ENCODE measurements at places on chromosomes 11 and 22. TPM values are rescaled to one million over a fixed set of nuclear protein-coding genes. Genes with fewer than 3 reads are reported as not detected.

DNA sequence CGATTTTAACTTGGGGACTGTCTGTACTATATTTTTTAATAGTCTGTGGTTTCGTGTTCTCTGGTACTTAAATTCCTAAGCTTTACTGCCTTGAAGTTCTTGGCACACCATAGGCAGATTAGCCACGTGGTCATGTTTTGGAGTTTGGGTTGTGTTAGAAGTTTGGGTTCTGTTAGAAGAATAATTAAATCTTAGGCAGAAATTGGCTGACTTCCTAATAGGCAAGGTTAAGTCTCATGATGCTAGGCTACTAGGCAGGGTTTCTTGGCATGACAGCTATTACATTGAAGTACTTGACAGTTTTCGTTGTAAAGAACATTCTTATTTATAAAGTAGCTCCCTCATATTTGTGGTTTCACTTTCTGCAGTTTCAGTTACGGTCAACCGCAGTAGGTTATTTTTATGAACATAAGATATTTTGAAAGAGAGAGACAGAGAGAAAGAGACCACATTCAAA is 30.0 kb upstream of the MMP7 start:
- peaks cover 3% of the 10 kb centered on the region for H3K27me3 ChIP-seq
- H3K27ac ChIP-seq: peak overlapping the region; percentile 95
- H3K36me3 ChIP-seq: peaks cover 21% of the 10 kb centered on the region
- DNase-seq: peak; percentile 40
- H3K4me1 ChIP-seq: peaks cover 50% of the 10 kb centered on the region

- no peaks in the 10 kb centered on the region for H3K27me3 ChIP-seq
- H3K36me3 ChIP-seq: no peaks in the 10 kb centered on the region
These were observed 168.9 kb downstream of the MIAT start for GRCh38 chr22:26825960-26826935.

DNA sequence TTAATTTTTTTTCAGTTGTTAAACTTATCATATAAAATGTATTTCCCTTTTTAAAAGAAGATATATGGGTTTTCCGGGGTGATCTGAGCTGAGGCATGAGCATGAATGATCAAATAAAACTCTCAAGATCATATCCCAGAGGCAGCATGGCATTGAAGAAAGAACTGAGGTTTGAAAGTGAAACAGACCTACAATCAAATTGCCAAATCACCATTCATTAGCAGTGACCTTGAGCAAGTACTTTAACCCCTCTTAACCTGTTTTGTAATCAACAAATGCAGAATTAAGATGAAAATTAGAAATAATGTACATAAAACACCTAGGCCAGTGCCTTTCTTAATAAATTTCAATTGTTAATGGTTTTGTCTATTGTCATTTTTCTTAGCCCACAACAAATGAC is 116.0 kb downstream of the RBFOX2 start:
- no peak overlapping the region for H3K4me3 ChIP-seq
- DNase-seq: no peak
- peaks cover 4% of the 10 kb centered on the region for H3K27me3 ChIP-seq
- H3K36me3 ChIP-seq: no peaks in the 10 kb centered on the region
- peaks cover 19% of the 10 kb centered on the region for H3K4me1 ChIP-seq

DNA sequence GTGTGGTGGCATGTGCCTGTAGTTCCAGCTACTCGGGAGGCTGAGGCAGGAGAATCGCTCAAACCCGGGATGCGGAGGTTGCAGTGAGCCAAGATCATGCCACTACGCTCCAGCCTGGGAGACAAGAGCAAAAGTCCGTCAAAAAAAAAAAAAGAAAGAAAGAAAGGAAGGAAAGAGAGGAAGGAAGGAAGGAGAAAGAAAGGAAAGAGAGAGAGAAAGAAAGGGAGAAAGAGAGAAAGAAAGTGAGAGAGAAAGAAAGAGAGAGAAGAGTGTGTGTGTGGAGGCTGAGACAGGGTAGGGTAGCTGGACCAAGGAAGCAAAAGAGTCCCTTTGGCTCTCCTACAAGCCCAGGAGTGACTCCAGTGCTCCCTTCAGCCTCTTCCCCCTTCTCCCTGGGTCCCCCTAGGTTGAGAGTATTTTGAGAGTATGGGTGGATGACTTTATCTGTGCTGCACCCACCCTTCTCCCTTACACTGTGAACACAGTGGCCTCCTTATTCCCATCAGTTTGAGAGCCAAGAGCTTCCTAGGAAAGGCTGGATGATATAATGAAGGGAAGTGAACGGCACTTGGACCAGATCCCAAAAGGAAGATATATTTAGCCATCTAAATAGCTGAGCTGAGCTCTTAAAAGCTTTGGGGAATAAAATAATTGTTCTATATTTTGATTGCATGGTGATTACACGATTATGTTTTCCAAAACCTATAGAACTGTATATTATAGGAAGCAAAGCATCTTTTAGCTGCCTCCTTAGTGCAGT is 9.5 kb upstream of the DENND5A start:
- H3K4me1 ChIP-seq: peaks cover 12% of the 10 kb centered on the region
- DNase-seq: no peak
- no peak overlapping the region for H3K4me3 ChIP-seq
- peaks cover 3% of the 10 kb centered on the region for H3K27me3 ChIP-seq
- peaks cover 7% of the 10 kb centered on the region for H3K36me3 ChIP-seq
- H3K27ac ChIP-seq: no peak overlapping the region

DNA sequence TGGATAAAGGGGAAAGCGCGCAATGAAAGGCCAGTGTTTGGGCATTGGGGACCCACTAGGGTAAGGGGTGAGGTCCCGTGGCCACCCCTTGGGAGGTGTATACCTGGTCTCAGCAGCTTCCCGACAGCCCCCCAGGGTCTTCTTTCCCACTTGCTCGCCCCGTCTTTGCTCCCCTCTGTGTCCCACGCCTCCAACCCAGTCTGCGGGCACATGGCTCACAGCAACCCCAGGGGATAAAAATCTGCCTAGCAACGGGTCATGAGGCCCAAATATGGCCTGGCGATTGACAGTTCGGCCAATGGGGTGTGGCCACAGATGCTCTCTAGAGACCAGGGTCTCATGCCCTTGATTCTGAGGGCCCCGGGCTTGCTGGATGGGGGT is 41.6 kb downstream of the AHNAK start:
- H3K4me3 ChIP-seq: no peak overlapping the region
- DNase-seq: no peak
- H3K27ac ChIP-seq: no peak overlapping the region
- no peaks in the 10 kb centered on the region for H3K36me3 ChIP-seq
- peaks cover 31% of the 10 kb centered on the region for H3K27me3 ChIP-seq
- H3K4me1 ChIP-seq: peaks cover 9% of the 10 kb centered on the region

DNA sequence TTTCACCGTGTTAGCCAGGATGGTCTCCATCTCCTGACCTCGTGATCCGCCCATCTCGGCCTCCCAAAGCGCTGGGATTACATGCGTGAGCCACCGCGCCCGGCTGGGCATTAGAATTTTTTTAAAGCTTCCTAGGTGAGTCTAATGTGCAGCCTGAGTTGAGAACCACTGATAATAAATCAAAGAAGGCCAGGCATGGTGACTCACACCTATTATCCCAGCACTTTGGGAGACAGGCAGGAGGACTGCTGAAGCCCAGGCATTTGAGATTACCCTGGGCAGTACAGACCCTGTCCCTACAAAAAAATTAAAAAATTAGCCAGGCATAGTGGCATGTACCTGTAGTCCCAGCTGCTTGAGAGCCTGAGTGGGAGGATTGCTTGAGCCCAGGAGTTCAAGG is 13.7 kb downstream of the MEI1 start:
- peaks cover 6% of the 10 kb centered on the region for H3K27me3 ChIP-seq
- H3K27ac ChIP-seq: no peak overlapping the region
- no peaks in the 10 kb centered on the region for H3K4me1 ChIP-seq
- H3K36me3 ChIP-seq: no peaks in the 10 kb centered on the region
- no peak overlapping the region for H3K4me3 ChIP-seq

- H3K4me3 ChIP-seq: no peak overlapping the region
- H3K4me1 ChIP-seq: no peaks in the 10 kb centered on the region
- no peak for DNase-seq
- no peaks in the 10 kb centered on the region for H3K27me3 ChIP-seq
These were observed 308.7 kb downstream of the C11orf87 start for GRCh38 chr11:109730669-109731068.

DNA sequence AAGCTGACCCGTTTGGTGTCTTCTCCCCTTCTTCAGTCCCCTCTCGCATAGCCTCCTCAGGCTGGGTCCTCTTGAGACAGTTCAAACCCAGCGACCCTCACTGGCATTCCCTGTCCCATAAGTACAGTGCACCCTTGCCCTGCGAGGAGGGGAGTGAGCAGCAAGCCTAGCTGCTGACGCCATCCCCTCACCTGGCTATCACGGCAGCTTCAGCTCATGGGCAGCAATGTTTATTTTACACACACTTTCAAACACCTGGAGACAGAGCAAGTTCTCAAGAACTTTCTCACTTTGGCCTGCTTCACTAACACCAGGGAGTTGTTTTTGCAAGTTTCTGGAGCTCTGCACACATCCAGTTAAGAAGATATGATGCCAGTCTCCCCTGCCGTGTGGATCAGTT is 189.6 kb upstream of the E2F8 start:
- no peaks in the 10 kb centered on the region for H3K36me3 ChIP-seq
- no peak overlapping the region for H3K4me3 ChIP-seq
- no peak for DNase-seq
- peaks cover 20% of the 10 kb centered on the region for H3K27me3 ChIP-seq
- no peaks in the 10 kb centered on the region for H3K4me1 ChIP-seq

- peak; percentile 39 for DNase-seq
- H3K4me1 ChIP-seq: peaks cover 20% of the 10 kb centered on the region
- H3K27me3 ChIP-seq: no peaks in the 10 kb centered on the region
- no peak overlapping the region for H3K27ac ChIP-seq
These were observed 61.3 kb downstream of the DENND5A start for GRCh38 chr11:9203691-9204311.

DNA sequence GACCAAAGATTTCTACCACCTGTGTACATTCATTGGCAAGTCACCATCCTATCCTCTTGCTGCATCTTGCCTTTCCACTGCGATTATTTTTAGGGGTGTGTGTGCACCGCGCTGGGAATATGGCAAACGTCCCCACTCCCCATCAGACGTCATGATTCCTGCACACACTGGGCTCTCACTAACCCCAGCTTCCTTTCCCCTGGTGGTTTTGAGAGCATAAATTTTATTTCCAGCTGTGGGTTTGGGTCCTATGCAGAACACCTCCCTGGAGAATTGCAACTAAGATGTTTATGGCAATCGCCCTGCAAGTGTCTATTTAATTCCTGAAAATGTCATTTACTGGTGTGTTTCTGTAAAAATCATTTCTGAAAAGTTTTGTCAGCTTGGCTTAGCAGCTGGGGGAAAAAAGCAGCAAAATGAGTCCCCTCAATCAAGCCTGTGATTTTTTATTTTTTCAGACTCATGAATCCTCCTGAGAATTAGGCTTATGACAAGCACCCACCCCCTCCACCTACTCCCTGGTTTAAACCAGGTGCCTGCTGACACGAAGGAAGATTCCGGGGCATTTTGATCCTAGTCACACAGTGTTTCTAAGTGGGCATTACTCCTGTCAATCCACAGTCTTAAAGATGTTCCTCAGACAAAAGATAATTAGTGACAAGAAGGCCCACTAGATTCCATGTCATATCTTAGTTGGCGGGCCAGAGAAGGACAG is 23.8 kb downstream of the UPB1 start:
- no peaks in the 10 kb centered on the region for H3K36me3 ChIP-seq
- H3K4me1 ChIP-seq: peaks cover 14% of the 10 kb centered on the region
- peaks cover 6% of the 10 kb centered on the region for H3K27me3 ChIP-seq
- H3K4me3 ChIP-seq: no peak overlapping the region
- DNase-seq: no peak

DNA sequence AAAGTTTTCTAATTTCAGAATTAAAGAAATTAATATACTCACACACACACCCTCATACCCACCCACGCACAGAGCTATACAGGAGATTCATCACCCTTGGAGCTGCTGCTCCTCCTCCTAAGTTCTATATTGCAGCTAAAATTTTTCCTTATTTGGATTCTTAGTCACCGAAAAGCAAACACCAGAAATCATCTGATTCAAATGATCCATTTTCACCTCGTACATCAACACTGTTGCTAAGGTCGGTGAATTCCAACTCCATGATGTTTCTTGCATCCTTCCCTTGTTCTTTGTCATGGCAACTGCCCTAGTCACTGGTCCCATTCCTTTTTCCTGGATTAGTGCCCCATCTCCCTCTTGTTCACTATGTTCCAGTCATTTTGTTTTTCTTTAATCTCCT is 286.2 kb downstream of the GRM5 start:
- no peak for DNase-seq
- no peaks in the 10 kb centered on the region for H3K36me3 ChIP-seq
- H3K27ac ChIP-seq: no peak overlapping the region
- no peaks in the 10 kb centered on the region for H3K27me3 ChIP-seq
- no peak overlapping the region for H3K4me3 ChIP-seq
- H3K4me1 ChIP-seq: no peaks in the 10 kb centered on the region

GRCh38 chr22:50030297-50031188 is 18.0 kb upstream of the IL17REL start:
- H3K36me3 ChIP-seq: no peaks in the 10 kb centered on the region
- H3K27me3 ChIP-seq: no peaks in the 10 kb centered on the region
- H3K4me1 ChIP-seq: peaks cover 12% of the 10 kb centered on the region
- peak; percentile 86 for DNase-seq
- H3K4me3 ChIP-seq: no peak overlapping the region

GRCh38 chr11:116357784-116358544 is 414.8 kb downstream of the BUD13 start:
- H3K4me1 ChIP-seq: no peaks in the 10 kb centered on the region
- no peak for DNase-seq
- no peak overlapping the region for H3K4me3 ChIP-seq
- no peaks in the 10 kb centered on the region for H3K36me3 ChIP-seq

- DNase-seq: no peak
- no peaks in the 10 kb centered on the region for H3K36me3 ChIP-seq
- no peak overlapping the region for H3K27ac ChIP-seq
- H3K4me1 ChIP-seq: no peaks in the 10 kb centered on the region
These were observed 1437.8 kb downstream of the BRD1 start for GRCh38 chr22:48389916-48390315.

DNA sequence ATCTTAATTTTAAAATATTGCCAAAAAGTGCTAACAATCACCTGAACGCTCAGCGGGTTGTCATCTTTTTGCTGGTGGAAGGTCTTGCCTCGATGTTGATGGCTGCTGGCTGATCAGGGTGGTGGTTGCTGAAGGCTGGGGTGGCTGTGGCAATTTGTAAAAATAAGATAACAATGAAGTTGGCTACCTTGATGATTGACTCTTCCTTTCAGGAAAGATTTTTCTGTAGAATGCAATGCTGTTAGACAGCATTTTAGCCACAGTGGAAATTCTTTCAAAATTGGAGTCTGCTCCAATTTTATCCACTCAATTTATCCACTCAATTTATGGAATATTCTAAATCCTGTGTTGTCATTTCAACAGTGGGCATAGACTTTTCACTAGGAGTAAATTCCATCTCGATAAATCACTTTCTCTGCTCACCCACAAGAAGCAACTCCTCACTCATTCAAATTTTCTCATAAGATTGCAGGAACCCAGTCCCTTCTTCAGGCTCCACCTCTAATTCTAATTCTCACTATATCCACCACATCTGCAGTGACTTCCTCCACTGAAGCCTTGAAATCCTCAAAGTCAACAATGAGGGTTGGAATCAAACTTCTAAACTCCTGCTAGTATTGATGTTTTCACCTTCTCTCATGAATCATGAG is 78.8 kb downstream of the LINC01488 start:
- no peak overlapping the region for H3K27ac ChIP-seq
- H3K36me3 ChIP-seq: no peaks in the 10 kb centered on the region
- DNase-seq: no peak

Gene RASSF10
- not detected for total RNA-seq

Gene OR8G5
- not detected for total RNA-seq

Gene IGLL5
- total RNA-seq: not detected

Gene CCDC89
- total RNA-seq: 0.60 TPM

Gene CYTH4
- total RNA-seq: 110 TPM

Gene EED
- 46.3 TPM for total RNA-seq

Gene POGLUT3
- 17.4 TPM for total RNA-seq

Gene FAT3
- total RNA-seq: not detected

Gene APOBEC3B
- total RNA-seq: 8.7 TPM

Gene SYT12
- not detected for total RNA-seq
